Smooth muscle cell of bladder (primary cell): ENCODE measurements at places on chromosomes 2 and 18. TPM values are rescaled to one million over a fixed set of nuclear protein-coding genes. Genes with fewer than 3 reads are reported as not detected.

Gene SLC11A1
- 0.14 and 0.28 TPM in 2 replicates for total RNA-seq

Gene CCL20
- 0.28 TPM in 1 of 2 replicates, not detected in the other for total RNA-seq

Gene VIL1
- not detected in 2 replicates for total RNA-seq

Gene IL36RN
- 0.09 TPM in 1 of 2 replicates, not detected in the other for total RNA-seq

Gene C1QL2
- not detected in 2 replicates for total RNA-seq

Gene RBKS
- 1.6 and 2.4 TPM in 2 replicates for total RNA-seq

Gene DSG4
- not detected in 2 replicates for total RNA-seq
